GM23248 (cell line): ENCODE measurements at places on chromosomes 4 and X.
A peak's percentile ranks its signal among the peaks of the same experiment; 100 is the strongest.

GRCh38 chrX:5733501-5733900 is 495.2 kb downstream of the NLGN4X start:
- no peak for DNase-seq

GRCh38 chr4:95255396-95256107 is 293.2 kb downstream of the UNC5C start:
- DNase-seq, result peak; percentile 70

DNA sequence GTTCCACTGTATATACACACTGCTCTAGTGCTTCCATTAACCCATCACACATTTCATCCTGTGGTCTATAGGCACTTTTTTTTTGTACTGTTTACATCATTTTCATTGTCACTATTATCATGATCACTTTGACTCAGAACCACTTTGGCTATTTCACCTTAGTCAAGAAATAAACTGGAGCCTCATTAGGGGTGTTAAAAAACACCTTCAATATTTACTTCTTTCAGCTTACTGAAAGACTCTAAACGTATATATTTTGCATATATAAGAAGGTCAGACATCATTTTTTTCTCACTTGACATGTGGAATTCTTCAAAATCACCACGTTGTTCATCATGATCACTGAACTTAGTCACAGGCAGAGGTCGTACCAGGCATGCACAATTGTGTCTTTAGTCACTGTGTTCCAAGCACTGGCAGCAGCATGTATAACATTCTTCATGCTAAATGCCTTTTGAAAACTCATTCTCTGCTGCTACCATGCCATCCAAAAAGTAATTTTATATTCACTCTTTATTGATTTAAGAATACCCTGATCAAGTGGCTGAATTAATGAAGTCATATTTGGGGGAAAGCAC is 229.2 kb upstream of the ARSJ start:
- DNase-seq, result peak; percentile 58

GRCh38 chrX:6910218-6910617 is 237.3 kb upstream of the STS start:
- no peak for DNase-seq

DNA sequence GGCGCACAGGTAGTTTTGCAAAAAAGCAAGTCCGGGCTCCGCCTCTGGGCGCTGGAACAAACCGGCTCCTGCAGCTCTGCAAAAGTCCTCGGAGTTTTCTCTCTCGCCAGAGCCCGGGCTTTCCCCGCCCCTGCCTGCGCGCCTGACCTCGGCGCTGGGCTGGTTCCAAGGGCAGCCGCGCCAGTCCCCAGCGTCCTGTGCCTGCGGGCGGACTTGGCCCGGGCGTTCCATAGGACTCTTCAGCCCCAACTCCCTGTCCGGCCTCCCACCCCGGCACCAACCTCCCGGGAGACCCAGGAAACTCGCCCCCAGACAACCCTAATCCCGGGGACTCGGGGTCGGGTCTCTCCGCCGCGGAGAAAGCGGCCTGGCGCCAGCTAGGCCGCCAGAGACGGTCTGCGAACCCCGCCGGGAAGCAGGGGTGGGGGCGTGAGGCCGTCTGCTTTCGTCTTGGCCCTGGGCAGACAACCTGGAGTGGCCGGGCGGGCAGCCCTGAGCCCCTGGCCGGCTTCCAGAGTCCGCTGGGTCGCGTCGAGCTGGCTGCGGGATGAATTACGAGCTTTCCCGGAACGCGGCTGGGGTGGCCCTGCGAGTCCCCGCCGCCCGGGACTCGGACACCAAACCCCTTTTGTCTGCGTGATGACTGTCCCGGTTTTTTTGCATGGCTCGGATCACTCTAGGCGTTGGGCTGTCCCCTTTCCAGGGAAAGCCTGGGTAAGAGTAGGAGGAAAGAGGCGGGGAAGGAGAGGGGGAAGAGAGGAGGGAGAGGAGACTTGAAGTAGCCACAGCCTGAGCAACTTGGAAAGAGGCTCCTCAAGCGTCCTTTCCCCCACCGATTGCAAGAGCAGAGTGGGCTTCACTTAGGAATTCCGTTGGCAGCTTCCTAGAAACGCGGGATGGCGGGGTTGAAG is 916 bp downstream of the MXRA5 start:
- peak; percentile 72 for DNase-seq

DNA sequence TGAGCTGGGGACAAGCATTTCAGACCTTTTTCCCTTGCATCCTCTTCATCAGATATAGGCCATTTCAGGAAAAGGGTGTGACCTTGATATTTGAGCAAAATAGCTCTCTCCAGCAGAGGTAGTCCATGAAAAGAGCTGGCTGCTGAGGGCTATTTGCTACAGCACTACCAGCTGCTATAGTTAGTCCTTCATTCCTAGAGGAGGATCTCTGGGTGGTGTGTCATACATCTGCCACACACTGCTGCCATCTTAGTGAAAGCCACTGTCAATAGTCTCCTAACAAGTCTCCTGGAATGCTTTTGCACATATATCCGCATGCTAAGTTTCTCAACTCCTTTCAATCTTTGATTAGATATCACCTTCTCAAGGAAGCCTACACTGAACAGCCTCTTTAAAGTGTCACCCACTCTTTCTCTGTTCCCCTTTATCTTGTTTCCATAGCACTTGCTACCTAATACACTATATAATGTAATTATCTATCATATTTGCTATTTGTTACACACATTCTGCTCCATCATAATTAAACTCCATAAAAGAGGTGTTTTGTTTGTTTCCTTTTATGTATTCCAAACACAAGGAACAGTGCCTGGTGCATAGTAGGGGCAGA is 131.9 kb downstream of the TBC1D19 start:
- DNase-seq, result no peak

- no peak for DNase-seq
Measured at GRCh38 chr4:54099287-54099747, 646 bp upstream of the GSX2 start.

GRCh38 chr4:123102897-123103471 is 180.6 kb upstream of the NUDT6 start:
- peak; percentile 65 for DNase-seq

DNA sequence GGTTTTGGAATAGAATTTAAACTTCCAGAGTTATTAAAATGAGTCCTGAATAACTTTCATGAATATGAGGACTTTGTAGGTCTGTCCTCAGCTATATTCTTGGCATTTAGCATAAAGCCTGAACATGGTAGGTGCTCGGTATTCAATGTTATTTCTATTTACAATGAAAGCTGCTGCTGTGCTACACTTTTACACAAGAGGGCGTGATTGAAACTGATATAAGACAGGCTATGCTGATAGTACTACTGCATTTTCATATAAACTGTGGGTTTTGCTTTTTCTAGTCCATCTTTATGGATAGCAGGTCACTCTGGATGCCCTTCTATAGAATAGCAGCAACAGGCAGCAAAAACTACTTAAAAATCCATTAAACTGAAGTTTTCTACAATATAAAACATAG is 12.3 kb upstream of the GNPDA2 start:
- peak; percentile 34 for DNase-seq

DNA sequence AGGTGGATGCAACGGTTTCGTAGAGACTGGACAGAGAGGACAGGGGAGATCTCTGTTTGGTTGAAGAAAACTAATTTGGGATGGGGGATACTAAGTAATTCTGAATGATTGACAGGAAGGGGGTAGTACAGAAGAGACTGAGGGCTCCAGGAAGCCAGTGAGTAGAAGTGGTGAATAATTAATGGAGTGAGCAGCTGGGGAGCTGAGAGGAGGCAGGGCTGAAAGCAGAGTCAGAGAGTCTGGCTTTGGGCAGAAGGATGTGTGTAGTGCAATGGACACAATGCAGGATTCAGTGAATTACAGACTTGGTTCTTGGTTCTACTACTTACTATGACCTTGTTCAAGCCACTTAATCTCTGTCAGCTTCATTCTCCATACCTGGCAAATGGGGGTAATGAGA is 161.7 kb downstream of the RBMX2 start:
- DNase-seq, result no peak

DNA sequence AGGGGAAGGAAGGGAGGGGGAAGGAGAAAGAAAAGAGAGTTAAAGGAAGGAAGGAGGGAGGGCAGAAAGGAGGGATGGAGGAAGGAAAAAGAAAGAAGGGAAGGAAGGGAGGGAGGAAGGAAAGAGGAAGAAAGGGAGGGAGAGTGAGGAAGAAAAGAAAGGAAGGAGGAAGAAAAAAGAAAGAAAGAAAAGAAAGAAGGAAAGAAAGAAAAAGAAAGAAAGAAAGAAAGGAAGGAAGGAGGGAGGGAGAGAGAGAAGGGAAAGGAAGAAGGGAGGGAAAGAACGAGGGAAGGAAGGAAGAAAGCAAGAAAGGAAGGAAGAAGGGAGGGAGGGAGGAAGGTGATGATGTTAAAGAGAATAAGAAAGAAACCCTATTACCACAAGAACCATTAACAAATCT is 150.6 kb downstream of the MXRA5 start:
- DNase-seq, result no peak

DNA sequence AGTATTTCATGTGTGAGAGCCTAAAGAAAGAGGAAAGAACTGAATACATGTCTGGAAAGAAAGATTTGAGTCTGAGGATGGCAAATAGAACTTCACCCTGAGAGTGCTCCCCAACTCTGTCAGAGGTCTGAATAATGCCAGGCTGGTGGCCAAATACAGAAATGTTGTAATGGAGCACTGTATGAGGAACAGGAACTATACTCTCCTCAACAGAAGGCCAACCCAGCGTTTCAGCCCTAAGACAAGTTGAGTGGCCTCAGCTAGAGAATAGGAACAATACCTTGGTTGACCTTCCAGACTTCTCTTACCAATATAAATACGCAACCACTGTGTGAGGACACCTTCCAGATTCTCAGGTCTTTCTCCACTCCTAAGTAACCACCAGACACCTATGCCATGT is 94.5 kb upstream of the STIM2 start:
- no peak for DNase-seq

GRCh38 chrX:129925305-129926092 is 19.5 kb downstream of the UTP14A start:
- DNase-seq, result peak; percentile 76

DNA sequence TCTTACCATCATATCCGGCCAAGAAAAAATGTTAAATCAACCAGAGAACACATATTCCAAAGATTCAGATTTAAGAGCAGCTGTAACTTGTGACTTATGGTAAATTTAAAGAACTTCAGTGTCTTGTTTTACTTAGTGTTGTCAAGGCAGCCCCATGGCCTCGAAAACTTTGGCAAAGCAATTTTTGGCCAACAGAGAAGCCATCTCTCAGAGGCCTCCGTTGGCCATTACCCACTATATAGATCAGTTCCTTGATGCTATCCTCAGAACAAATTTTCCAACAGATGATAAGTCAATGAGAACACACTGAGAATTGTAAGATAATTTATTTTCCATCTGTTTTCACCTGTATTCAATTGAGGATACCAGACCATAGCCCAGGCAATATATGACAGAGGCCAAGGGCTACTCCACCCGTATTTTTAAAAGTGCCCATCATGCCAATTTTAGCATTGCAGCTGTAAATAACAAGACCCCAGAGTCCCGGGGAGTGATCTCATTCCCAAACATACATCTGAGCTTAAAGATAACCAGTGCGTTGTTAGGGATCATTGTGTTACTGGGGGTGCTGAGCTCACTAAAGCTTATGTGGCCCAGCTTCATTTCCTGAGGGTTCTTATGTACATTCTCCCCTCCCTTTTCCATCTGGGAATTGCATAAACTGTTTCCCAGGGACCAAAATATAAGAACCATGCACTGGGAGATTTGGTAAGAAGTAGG is 50.0 kb upstream of the PDHA1 start:
- no peak for DNase-seq

- DNase-seq, result no peak
Measured at GRCh38 chrX:47482065-47482511, 934 bp downstream of the ZNF41 start.

DNA sequence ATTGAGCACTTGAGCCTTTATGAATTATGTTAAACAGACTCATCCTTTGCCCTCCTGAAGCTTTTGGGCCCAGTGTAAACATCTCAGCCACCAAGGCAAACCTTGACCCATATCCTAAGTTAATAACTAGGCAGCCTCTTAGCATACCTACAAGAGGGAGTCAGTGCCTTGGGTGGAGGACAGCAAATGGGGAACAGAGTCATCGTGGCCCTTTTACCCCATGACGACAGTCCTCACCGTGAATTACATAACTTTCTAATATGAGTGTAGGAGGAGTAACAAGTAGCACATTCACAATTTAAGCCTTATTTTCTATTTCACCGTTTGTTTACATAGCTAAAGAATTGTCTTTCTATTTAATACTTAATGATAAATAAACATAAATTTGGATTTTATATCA is 16.8 kb downstream of the CLDN22 start:
- no peak for DNase-seq

DNA sequence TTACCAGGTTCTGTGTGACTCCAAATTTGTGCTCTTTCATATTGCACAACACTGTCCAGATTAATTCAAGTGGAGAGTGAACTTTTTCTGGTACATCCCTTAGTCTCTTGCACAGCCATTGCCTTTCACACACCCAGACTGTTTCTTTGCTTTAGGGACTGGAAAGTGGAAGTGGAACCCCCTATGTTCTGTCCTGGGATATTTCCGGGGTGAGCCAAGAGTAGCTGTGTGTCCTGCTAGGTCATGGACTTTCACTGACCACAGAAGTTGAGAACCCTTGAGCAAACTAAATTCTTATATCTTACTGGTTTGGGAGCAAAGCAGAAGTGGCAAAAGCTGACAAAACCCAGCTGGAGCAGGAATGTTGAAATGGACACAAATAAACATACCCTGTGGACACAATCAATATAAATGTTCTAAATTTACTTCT is 10.3 kb upstream of the VSIG4 start:
- DNase-seq, result no peak

DNA sequence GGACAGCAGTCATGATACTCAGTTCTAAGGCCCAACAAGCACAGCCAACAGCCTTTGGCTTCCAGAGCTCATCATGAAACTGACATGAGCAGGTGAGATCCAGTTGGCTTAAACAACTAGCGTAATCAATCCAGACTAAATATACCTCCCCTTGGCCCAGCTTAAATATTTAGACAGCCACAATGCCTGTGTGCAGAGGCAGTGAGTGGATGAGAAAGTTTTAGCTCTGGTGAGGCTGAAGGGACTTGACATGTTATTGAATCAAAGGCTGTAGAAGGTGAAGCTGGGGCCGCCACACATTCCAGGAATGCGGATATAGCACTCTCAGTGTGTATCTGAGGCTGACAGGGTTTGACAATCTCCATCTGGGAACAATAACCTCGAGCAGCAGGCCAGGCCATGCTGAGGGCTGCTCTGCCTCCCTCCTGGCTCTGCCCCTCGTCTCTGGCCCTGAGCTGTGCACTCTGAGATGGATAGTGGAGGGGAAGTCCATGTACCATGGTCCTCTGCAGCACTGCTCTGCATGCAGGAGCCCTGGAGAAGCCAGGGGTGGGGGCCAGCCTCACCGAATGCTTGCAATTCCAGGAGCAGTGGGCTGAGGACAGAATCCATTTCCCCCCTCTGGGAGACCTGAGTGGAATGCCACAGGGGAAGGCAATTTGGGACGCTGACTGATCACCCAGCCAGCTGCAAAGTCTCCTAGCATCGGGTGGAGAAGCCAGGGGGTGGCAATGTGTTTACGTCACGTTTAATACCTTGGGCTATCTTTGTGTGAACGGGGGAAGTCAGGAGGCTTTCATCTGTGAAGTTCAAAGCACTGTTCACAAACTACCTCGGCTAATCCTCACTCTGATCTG is 37.3 kb upstream of the RASL11B start:
- DNase-seq, result peak; percentile 7
